ENCODE measurements at places on chromosomes 16 and 17.

GRCh38 chr17:1745513-1746020 lies 2.9 kb downstream of the SERPINF2 start:
- DNase-seq = no peak

DNA sequence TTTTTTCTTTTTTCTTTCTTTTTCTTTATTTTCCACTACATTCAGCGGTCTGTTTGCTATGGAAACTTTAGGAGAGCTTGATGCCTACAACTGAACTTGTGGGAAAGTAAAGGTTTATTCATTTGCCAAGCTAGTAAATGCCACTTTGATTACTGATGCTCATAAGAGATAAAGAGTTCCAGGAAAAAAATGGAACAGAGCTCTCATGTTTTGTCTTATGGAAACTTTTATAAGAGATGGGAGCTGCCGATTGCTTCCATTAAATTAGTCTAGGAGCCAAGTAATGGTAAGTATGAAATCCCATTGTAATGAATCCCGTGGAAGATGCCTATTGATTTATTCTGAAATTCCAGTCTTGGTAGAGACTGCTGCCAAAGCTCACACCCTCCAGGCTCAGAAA lies 7.1 kb downstream of the ANKFN1 start:
- DNase-seq = peak; percentile 86

GRCh38 chr17:76847031-76847430 lies 21.2 kb upstream of the MGAT5B start:
- DNase-seq = no peak

GRCh38 chr17:10063730-10064241 lies 134.6 kb downstream of the GAS7 start:
- no peak for DNase-seq

GRCh38 chr17:69907132-69907847 lies 167.7 kb upstream of the KCNJ16 start:
- DNase-seq = no peak

DNA sequence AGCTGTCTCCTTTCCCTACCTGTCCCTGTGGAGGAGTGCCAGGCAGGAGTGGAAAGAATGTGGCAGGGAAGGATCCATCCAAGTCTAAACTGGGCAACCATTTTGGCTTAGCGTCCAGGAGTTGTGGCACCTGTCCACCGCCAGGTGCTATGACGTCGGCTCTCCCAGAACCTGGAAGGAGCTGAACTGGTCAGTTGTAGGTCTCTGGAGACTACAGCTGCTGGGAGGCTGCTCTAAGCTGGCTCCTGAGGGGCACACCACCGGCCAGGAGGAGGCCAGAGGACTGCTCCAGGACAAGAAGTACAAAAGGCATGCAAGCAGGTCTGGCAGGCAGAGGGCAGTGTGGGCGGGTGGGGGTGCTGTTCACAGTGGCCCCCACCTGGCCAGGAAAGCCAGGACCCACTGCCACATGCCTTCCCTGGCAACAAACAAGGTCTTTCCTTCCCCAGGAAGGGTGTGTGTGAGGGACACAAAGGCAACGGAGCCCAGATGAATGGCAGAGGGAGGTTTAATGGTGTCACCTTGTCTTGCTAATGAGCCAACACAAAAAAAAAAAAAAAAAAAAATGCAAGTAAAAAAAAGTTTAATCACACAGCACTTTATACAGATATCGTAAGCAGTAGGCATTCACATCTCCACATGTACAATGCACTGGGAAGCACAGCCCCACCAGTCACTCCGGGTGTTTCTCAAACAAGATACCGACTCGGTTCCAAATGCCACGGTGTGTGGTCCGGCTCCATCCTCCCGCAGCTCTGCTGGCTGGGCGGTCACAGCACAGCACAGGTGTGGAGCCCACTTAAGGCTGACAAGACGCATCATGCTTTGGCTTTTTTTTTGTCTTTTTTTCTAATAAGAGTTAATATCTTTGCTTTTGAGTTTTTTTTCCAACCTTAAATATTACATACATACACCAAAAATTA lies 4.8 kb downstream of the SPHK1 start:
- no peak for DNase-seq

DNA sequence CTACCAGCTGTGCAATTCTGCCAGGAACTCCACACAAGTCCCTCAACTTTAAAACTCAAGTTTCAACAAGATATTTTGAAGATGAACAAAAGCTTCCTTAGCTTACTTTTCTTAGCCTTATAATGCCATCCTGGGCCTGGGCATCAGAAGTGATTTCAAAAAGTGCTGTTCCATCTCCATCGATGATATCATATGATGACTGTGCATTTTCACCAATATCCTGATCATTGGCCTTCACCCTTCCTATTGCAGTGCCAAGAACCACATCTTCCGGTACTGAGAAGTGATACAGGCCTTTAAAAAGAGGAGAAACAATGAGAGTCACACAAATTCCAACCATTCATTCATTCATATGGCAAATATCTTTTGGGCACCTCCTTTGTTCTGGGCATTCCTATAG lies 215.4 kb downstream of the CDH8 start:
- no peak for DNase-seq

- DNase-seq = no peak
Observed at GRCh38 chr17:50129728-50130558, at the start of gene SAMD14. Gene SAMD14 (minus strand): TSS chr17:50130160. CDS start chr17:50124959, 5,201 bp downstream.

- DNase-seq = peak; percentile 76
Observed at GRCh38 chr16:4183237-4184037, 58.4 kb downstream of the SRL start.
